ENCODE measurements at places on chromosomes 16 and 17.

- DNase-seq, result no peak
These were observed 16.5 kb downstream of the CRISPLD2 start for GRCh38 chr16:84836234-84836647.

- no peak for DNase-seq
These were observed 8.1 kb downstream of the CES4A start for GRCh38 chr16:66996324-66996982.

DNA sequence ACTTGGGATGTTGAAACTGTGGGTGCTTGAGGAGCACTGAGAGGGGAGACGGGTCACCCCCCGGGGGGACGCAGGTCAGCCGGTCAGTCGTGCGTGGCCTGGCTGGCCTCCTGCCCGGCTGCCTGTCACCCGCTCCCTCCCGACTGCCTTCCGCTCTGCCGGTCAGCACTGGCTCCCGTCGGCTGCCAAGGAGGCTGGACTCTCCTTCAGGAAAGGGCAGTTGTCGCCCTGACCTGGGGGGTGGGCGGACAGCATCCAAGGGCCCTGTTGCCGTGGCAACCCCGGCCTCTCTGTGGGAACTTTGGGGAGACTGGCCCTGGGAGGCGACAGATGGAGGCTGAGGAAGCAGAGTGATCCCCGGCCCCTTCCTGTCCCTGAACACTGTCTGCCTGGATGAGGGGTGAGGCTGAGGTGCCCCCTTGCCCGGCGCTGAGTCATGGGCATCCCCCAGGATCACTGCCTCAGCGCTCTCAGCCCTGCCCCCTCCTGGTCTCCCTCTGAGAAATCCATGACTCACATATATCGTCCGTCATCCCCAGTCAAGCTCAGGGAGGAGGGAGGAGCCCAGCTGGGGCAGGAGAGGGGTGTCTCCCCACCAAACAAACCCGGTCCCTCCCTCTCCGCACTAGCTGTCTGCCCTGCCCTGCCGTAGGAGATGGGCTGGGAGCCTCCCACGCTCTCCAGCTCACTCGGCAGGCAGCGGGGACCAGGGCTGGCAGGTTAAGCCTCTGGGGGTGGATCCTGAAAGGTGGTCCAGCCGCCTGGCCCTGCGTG, at the start of gene ADGRG1:
Gene ADGRG1 (plus strand): TSS at position 623 of the 774 bp plus-strand sequence. CDS start 21,658 bp downstream, outside the sequence.
- peak; percentile 61 for DNase-seq

- no peak for DNase-seq
These were observed 10.9 kb upstream of the ZFHX3 start for GRCh38 chr16:73058616-73059409.

- no peak for DNase-seq
These were observed 21.2 kb downstream of the PEMT start for GRCh38 chr17:17570140-17570797.

DNA sequence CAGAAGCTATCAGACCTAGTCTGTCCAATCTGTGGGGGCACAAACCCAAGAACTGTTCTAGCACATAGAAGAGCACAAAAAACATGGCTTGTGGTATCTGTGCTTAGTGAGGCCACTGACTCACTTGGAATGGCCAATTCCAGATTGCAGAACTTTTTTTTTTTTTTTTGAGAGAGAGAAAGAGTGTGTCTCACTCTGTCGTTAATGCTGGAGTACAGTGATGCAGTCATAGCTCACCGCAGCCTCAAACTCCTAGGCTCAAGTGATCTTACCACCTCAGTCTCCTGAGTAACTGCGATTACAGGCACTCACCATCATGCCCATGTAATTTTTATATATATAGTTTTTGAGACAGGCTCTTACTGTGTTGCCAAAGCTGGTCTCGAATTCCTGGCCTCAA, 77.2 kb upstream of the CLEC3A start:
- DNase-seq, result no peak

DNA sequence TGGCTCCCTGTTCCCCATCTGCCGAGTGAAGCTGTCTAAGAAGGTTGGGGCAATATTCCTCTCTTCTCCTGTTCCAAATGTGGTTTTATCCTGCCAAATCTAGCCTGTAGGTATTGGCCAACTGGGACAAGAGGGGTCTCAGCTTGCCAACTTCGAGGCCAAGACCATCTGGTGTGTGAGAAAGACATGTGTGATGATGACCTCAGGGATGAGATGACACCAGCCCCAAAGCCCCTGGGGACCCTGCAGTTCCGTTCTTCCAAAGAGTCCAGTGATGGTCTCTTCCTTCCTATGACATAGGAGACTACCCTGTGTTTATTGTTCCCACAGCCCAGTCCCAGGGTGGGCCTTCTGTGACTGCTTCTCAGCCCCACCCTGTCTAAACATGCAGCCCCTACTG, 34.8 kb upstream of the ADAMTS18 start:
- DNase-seq, result no peak

- no peak for DNase-seq
These were observed 10.0 kb downstream of the SOCS1 start for GRCh38 chr16:11245988-11246387.

DNA sequence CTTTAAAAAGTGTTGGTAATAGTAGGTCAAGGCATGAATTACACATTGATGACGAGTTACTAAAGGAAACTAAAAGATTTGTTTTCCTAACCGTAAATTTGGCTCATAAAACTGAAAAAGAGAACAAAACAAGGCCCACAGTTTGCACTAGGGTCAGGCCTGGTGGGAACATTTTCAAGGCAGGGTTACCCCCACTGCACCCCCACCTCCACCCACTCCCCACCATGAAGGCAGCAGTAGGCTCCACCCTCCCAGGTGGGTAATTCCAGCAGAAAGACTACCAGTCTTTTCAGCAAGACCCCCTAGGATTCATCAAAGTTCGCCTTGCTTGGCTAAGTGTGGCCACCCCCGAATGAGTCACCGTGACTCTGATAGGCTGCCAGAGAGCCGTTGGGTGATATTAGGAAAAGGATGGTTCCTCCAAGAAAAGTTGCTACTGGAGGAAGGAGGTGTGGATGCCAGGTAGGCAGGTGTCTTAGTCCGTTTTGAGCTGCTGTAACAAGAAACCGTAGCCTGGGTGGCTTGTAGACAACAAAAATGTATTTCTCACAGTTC, 8.6 kb downstream of the DNAAF1 start:
- DNase-seq, result no peak

- no peak for DNase-seq
These were observed 9.0 kb downstream of the KRT24 start for GRCh38 chr17:40694584-40694983.

- DNase-seq, result no peak
These were observed 718 bp downstream of the NDUFAB1 start for GRCh38 chr16:23595246-23595950.

GRCh38 chr16:47715442-47716083, 254.4 kb downstream of the PHKB start:
- DNase-seq, result no peak

- DNase-seq, result no peak
These were observed 56.7 kb upstream of the NKD1 start for GRCh38 chr16:50491516-50491915.
